ENCODE measurements at places on chromosomes 5 and 9.

GRCh38 chr5:168261227-168261571 lies 30.2 kb upstream of the WWC1 start:
- no peaks in the 10 kb centered on the region for H3K36me3 ChIP-seq
- no peak overlapping the region for H3K4me3 ChIP-seq
- no peak for DNase-seq
- H3K4me1 ChIP-seq: no peaks in the 10 kb centered on the region
- H3K27me3 ChIP-seq: peaks cover 2% of the 10 kb centered on the region
- no peak overlapping the region for H3K27ac ChIP-seq

DNA sequence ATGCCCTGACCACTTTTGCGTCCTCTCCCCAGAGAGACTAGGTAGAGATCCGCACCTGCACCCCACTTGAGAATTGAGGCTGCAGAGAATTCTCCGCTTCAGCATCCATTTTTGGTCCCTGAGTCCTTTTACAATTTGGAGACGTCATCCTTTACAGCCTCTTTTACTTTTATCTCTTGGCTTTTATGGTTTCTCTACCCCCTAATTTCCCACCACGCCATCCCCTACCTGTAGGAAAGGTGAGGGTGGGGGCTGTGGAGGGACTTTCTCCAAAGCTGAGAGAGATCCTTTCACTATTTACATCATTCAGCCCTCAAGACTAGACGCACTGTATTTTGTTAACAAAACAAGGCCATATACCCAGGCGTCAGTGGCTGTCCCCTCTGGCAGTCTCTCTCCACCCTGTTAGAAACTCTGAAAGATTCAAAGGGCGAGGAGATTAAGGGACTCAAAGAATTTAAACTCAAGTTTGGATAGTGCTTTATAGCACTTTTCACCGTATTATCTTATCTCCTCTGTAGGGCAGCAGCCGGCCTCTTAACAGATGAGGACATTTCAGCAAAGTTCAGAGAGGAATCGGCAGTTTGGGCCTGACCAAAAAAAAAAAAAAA lies 1.7 kb downstream of the MSX2 start:
- peaks cover 49% of the 10 kb centered on the region for H3K27me3 ChIP-seq
- H3K4me1 ChIP-seq: peaks cover 8% of the 10 kb centered on the region
- no peak for DNase-seq
- H3K27ac ChIP-seq: no peak overlapping the region

GRCh38 chr9:110887276-110887675 lies 151.0 kb downstream of the LPAR1 start:
- no peaks in the 10 kb centered on the region for H3K27me3 ChIP-seq
- H3K4me3 ChIP-seq: no peak overlapping the region
- H3K4me1 ChIP-seq: no peaks in the 10 kb centered on the region
- H3K27ac ChIP-seq: no peak overlapping the region

GRCh38 chr9:14136646-14137370 lies 177.1 kb downstream of the NFIB start:
- H3K27me3 ChIP-seq: no peaks in the 10 kb centered on the region
- no peak overlapping the region for H3K27ac ChIP-seq
- no peak for DNase-seq
- H3K36me3 ChIP-seq: no peaks in the 10 kb centered on the region
- no peaks in the 10 kb centered on the region for H3K4me1 ChIP-seq

DNA sequence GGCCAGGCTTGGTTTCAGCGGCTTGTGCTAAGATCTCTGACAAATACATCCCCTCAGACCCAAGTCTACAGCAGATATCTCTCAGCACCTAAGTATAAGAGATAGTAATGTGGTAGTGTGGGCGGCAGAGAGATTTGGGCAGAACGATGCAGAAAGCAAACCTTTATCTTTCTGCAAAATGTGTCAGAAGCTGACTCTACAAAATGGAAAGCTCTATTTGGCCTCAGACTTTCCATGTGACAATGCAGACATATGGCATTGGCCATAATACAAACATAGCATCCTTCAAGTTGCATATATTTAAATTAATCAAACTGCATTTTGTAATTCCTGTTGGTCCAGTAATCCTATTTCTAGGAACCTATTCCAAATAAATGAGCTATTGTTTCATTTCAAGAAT lies 102.5 kb upstream of the RAI14 start:
- no peaks in the 10 kb centered on the region for H3K36me3 ChIP-seq
- no peak overlapping the region for H3K27ac ChIP-seq
- peaks cover 3% of the 10 kb centered on the region for H3K4me1 ChIP-seq
- H3K4me3 ChIP-seq: no peak overlapping the region
- 0 out of 2 replicates have a peak, but pooled peaks cover 8% of the 10 kb centered on the region for H3K27me3 ChIP-seq

DNA sequence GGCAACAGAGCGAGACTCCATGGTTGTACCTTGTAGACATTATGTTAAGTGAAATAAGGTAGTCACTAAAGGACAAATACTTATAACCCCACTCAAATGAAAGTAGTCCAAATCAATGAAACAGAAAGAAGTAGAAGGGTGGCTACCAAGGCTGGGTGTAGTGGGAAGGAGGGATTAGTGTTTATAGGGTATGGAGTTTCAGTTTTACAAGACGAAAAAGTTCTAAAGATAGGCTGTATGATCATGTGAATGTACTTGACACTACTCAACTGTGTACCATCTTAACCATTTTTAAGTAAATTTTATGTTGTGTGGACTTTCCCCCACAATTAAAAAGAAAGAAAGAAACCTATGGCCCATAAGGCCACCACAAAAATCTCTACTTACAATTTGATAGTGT lies 32.2 kb downstream of the ALDH7A1 start:
- H3K4me1 ChIP-seq: no peaks in the 10 kb centered on the region
- no peak overlapping the region for H3K4me3 ChIP-seq
- no peaks in the 10 kb centered on the region for H3K36me3 ChIP-seq
- H3K27ac ChIP-seq: no peak overlapping the region

GRCh38 chr9:109974143-109974917 lies 194.3 kb downstream of the PALM2AKAP2 start:
- H3K27me3 ChIP-seq: no peaks in the 10 kb centered on the region
- H3K4me3 ChIP-seq: no peak overlapping the region
- H3K4me1 ChIP-seq: no peaks in the 10 kb centered on the region
- DNase-seq: no peak
- no peaks in the 10 kb centered on the region for H3K36me3 ChIP-seq

DNA sequence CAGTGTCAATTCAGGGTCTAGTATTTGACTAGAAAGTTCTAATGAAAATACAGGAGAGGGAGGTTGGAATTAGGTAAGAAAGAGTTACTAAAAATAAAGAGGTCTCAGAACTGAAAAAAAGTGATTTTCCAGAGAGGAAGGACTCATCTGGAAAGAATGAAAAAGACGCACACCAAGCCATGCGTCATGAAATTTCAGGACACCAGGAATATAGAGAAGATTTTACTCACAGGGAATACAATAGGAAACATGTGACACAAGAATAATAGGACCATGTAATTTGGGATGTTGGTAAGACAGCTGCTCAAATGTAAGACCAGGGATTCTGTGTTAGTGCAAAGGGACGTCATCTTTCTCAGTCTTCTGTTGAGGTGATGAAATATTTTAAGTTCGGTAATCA lies 224.7 kb downstream of the GDNF start:
- DNase-seq: no peak
- no peak overlapping the region for H3K27ac ChIP-seq
- H3K4me3 ChIP-seq: no peak overlapping the region
- no peaks in the 10 kb centered on the region for H3K4me1 ChIP-seq

DNA sequence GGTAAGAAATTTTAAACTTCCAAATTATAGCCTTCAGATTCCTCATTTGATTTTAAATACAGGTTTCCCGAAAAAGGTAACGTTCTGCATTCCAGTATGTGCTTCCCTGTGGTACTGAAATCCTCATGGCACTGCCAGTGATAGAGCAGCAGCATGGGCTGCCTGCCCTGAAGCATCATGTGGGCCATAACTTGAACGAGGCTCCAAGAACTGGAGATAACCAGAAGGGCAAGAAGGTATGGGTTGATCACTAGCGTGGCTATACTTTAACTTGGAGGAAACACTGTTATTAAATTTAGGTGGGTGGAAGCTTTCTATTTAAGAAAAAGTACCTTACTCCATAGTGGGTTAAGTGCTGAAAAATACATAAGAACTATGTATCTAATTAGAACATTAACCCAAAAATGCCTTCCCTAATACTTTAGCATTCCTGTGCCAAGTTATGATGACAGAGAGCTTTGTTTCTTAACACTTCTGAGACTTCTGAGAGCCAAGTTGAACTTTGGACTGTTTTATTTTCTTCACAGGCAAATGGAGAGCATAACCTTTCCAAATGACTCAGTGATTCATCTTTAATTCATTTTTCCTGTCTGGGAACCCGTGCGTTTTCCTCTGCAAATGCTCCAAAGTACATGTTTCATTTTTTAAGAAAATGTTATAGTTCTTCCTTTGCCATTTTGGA lies 191.5 kb upstream of the GNA14 start:
- H3K36me3 ChIP-seq: no peaks in the 10 kb centered on the region
- no peaks in the 10 kb centered on the region for H3K27me3 ChIP-seq
- no peaks in the 10 kb centered on the region for H3K4me1 ChIP-seq
- no peak overlapping the region for H3K27ac ChIP-seq

- DNase-seq: no peak
- no peaks in the 10 kb centered on the region for H3K36me3 ChIP-seq
- H3K27ac ChIP-seq: peak overlapping the region; percentile 45
These were observed 95.6 kb downstream of the GNAQ start for GRCh38 chr9:77935974-77936373.

- H3K4me1 ChIP-seq: no peaks in the 10 kb centered on the region
- no peaks in the 10 kb centered on the region for H3K27me3 ChIP-seq
- peak overlapping the region; percentile 99 for H3K4me3 ChIP-seq
- no peak for DNase-seq
- peaks cover 42% of the 10 kb centered on the region for H3K36me3 ChIP-seq
These were observed 1.7 kb downstream of the ASB6 start for GRCh38 chr9:129640086-129640870.

DNA sequence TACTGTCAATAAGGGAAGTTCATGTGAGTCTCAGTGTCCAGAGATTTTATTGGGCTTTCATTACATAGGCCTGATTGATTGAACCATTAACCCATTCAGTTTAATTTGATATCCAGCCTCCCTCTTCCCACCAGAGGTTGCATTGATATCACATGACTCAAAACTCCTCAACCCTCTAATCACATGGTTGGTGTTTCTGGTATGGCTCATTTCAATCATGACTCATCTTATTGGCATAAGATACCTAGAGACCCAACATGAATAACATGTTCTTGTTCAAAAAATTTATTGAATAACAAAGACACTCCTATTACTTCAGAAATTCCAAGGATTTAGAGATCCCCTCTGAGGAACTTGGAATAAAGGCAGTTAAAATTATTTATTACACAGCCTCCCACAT lies 982.2 kb downstream of the TLE1 start:
- no peak overlapping the region for H3K4me3 ChIP-seq
- H3K27ac ChIP-seq: no peak overlapping the region
- H3K4me1 ChIP-seq: no peaks in the 10 kb centered on the region
- DNase-seq: no peak

GRCh38 chr9:135085830-135086546 lies 1.5 kb upstream of the OLFM1 start:
- peaks cover 9% of the 10 kb centered on the region for H3K27me3 ChIP-seq
- H3K27ac ChIP-seq: no peak overlapping the region
- peaks cover 13% of the 10 kb centered on the region for H3K4me1 ChIP-seq
- no peaks in the 10 kb centered on the region for H3K36me3 ChIP-seq
- no peak overlapping the region for H3K4me3 ChIP-seq
- DNase-seq: peak; percentile 79

DNA sequence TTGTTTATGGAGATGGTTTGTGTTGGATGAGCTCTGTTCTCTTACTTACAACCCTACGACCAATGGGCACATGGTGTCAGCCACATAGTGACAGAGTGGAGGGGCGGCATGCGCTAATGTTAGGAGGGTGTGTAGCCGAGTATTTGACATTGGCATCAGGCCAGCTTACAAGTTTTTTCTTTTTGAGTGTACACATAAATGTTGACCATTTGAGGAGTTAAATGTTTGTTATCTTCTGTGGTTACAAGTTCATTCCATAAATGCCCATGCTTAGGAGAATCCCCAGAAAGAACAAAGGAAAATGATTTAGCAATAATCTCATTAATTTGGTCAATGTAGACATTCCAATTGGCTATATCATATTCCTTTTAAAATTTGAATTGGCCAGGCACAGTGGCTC lies 180.1 kb upstream of the ELL2 start:
- no peak overlapping the region for H3K4me3 ChIP-seq
- no peak for DNase-seq
- no peaks in the 10 kb centered on the region for H3K27me3 ChIP-seq
- H3K4me1 ChIP-seq: no peaks in the 10 kb centered on the region
- no peak overlapping the region for H3K27ac ChIP-seq

DNA sequence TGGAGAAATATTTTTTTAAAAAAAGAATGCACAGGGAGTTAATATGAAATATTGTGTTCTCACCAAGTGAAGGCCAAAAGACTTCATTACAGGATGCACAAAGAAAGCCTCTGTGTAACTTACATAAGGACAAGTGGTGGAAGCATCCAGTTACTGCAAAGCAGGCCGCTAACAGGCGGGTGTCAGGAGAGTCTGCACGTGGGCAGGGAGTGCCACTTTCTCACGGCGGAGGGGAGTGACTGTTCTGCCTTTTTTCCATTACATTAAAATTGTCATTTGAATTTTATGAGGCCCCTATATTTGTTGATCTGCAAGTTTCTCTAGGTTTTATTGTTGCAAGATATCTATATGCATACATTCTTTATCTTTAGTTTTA lies 28.1 kb upstream of the SPATA31E1 start:
- no peak overlapping the region for H3K4me3 ChIP-seq
- H3K36me3 ChIP-seq: no peaks in the 10 kb centered on the region
- no peaks in the 10 kb centered on the region for H3K4me1 ChIP-seq
- no peak for DNase-seq

- H3K27ac ChIP-seq: peak overlapping the region; percentile 97
- no peak for DNase-seq
- peak overlapping the region; percentile 70 for H3K4me3 ChIP-seq
- H3K36me3 ChIP-seq: peaks cover 69% of the 10 kb centered on the region
- H3K4me1 ChIP-seq: peaks cover 7% of the 10 kb centered on the region
These were observed 482 bp downstream of the IARS1 start for GRCh38 chr9:92293075-92293354.

GRCh38 chr5:115543365-115544042 lies 1.1 kb downstream of the FEM1C start:
- peak overlapping the region; percentile 89 for H3K27ac ChIP-seq
- peaks cover 40% of the 10 kb centered on the region for H3K36me3 ChIP-seq
- no peaks in the 10 kb centered on the region for H3K27me3 ChIP-seq
- peak overlapping the region; percentile 84 for H3K4me3 ChIP-seq
- H3K4me1 ChIP-seq: peaks cover 7% of the 10 kb centered on the region

Data from K562 (cell line).